ENCODE measurements at places on chromosomes 1 and 21.

- no peak for DNase-seq
Observed at GRCh38 chr1:111696330-111696729, 42.9 kb downstream of the INKA2 start.

DNA sequence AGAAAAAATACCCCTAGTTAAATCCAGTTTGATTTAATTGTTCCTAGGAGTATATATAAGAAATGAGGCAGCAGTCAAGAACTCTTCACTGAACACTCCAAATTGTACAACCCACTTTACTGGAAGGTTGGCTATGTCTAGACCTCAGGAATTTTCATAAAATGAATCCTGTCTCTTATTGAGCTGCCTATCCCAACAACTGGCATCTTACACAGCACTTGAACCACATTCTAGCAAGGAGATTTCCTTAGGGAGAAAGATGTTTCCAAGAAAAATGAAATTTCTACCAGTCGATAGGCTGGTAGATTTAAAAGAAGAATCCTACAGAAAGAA lies 16.3 kb downstream of the RNF19B start:
- no peak for DNase-seq

DNA sequence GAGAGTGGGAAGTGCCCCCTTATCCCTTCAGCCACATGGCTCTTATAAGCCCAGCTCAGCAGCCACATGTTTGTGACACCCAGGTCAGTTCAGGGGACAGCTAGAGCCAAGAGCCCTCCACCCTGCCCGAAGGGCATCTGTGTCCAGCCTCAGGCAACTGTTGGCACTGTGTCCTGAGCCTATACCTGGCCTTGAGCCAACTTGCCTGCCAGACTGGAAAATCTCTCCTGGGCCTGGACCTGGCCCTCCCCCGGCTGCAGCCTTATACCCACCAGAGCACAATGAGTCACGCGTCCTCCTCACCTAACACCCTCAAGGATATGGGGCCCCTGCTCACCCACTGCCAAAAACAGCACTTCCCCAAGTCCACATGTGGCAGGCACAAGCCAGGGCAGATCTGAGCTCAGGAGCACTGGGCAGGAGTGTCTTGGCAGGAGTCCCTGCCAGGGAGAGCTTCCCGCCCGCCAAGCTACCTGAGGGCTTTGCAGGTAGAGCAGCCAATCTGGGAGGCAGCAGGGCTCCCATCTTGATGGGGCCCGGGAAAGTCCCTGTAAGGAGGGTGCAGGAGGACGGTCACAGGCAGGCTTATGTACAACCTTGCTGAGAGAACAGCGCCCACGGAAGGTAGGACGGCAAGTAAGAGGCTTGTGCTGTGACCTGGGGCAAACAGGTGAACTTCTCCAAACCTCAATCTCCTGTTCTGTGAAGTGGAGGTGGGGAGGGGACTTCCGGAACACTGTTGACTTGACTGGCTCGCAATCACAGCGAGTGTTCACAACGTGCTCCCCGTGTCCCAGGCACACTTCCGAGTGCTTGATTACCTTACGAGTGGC lies 19.8 kb upstream of the HSPG2 start:
- DNase-seq = peak; percentile 72

DNA sequence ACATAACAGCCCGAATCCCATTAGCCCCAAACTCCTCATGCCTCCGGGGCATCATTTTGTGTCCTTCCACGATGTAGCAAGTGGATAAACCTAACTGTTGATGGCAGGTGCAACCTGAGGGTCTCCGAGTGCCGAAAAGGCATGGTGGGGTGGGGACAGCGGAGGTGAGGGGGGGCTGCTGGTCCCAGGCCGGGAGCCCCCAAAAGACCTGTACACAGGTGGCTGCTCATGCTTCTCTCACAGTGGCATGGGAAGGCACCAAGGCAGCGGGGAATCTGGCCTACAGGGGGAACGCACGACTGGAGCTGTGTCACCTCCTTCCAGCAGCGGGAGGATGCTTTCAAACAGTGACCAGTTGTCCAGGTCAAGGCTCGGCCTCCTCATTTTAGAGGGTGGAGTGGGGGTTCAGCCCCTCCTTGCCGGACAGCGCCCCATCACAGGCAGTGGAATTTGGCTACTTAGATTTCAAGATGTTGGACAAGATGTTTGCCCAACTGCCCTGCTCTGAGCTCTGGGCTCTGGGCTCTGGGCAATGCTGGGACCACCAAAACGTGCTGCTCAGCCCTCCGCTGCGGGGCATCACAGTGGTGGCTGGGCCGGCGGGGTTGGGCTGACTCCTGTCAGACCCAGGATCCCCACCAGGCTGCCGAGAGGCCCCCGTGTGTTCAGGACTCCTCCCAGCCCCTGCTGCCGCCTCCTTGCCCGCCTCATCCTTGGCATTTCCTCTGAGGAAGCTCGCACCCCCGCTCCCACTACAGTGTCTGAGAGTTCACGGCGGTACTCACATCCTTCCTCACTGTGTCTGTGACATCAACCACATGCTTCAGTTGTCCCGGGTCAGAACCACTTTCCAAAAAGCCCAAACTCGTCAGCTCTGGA lies 7.6 kb downstream of the DNMT3L start:
- DNase-seq = no peak

- peak; percentile 18 for DNase-seq
Observed at GRCh38 chr1:43358121-43358745, 548 bp upstream of the CDC20 start.

GRCh38 chr1:229430761-229431283 lies 3.1 kb downstream of the ACTA1 start:
- DNase-seq = peak; percentile 7

GRCh38 chr1:219264561-219264960 lies 90.9 kb downstream of the LYPLAL1 start:
- no peak for DNase-seq

DNA sequence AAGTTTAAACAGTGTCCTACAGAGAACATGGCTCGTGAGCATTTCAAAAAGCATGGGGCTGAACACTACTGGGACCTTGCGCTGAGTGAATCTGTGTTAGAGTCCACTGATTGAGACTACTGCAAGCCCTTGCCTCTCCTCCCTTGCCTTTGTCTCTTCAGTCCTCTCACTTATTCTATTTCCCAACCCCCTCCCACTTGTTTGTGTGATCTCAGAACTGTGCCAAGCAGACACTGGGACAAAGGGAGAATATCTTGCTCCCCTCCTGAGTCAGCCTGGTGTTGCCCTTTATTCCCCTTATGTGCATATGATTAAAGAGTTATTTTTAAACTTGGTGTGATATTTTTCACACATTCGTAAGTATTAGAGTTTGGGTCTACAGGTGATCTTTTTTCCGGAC lies 11.1 kb upstream of the RPRD2 start:
- no peak for DNase-seq

- no peak for DNase-seq
Observed at GRCh38 chr1:86155807-86156565, 586 bp downstream of the COL24A1 start.

GRCh38 chr1:161722406-161722805 lies 1.1 kb downstream of the FCRLB start:
- DNase-seq = no peak

DNA sequence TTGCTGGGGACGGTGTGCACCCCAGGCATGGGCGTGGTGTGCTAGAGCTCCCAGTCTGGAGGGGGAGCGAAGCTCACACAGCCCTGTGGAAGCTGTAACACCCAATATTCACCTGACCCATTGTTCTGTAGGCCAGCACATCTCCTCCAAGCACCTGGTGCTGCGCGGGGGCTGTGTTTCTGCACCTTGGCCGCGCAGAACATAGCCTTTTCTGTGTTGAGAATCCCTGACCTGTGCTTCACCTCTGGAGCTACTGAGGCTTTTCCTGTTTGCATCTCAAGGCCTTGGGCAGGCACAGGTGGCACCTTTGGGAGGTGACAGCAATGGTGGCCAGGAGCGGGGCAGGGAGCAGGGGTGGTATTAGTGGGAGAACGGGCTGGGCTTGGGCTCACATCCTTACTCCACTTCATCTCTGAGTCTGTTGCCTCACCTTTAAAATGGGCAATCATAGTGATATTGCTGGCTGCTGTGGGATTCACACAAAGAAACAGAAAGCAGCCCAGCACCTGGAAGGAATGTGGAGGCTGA lies 343.9 kb upstream of the AJAP1 start:
- no peak for DNase-seq

DNA sequence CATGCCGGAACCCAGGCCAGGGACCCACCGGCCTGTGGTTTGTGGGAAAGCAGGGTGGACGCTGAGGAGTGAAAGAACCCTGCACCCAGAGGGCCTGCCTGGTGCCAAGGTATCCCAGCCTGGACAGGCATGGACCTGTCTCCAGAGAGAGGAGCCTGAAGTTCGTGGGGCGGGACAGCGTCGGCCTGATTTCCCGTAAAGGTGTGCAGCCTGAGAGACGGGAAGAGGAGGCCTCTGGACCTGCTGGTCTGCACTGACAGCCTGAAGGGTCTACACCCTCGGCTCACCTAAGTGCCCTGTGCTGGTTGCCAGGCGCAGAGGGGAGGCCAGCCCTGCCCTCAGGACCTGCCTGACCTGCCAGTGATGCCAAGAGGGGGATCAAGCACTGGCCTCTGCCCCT lies 18.5 kb downstream of the CSF1 start:
- no peak for DNase-seq

GRCh38 chr1:216095400-216095799 lies 327.8 kb downstream of the USH2A start:
- no peak for DNase-seq

DNA sequence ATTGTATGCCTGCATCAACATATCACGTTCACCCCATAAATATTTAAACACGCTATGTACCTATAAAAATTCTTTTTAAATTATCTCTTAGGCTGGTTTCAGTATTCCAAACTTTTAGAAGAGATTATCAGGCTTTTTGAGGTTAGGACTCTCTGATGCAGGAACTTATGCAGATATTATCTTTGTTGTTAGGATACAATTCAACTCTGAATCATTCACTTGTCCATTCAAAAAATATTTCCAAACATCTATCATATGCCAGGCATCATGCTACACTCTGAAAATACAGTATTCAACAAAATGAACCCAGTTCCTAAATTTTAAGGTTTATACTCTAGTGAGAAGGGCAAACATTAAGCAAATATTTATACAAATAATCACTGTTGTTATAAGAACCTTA lies 40.5 kb downstream of the ASH1L start:
- no peak for DNase-seq

- DNase-seq = no peak
Observed at GRCh38 chr1:93483200-93483599, 35.3 kb downstream of the FNBP1L start.

- DNase-seq = no peak
Observed at GRCh38 chr1:29521811-29522580, 285.7 kb downstream of the PTPRU start.

GRCh38 chr1:41314376-41315145 lies 46.7 kb upstream of the FOXO6 start:
- DNase-seq = no peak

DNA sequence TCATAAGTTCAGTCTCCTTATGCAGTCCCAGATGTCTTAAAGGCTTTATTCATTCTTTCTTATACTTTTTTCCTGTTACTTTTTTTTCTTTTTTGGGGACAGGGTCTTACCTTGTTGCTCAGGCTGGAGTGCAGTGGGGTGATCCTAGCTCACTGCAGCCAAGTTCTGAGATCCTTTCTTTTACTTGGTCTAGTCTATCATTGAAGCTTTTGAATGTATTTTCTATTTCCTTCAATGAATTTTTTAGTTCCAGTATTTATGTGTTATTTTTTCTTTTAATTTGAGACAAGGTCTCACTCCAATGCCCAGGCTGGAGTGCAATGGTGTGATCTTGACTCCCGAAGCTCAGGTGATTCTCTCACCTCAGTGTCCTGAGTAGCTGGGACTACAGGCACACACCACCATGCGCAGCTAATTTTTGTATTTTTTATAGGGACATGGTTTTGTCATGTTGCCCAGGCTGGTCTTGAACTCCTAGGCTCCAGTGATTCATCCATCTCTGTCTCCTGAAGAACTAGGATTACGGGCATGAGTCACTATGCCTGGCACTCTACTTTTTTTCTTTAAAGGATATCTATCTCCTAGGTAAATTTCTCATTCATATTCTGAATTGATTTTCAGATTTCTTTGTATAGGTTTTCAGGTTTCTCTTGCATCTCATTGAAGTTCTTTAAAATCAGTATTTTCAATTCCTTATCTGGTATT lies 26.1 kb upstream of the GTF2B start:
- DNase-seq = no peak
